ENCODE measurements at places on chromosomes 7 and 10. TPM values are rescaled to one million over a fixed set of nuclear protein-coding genes. Genes with fewer than 3 reads are reported as not detected.

GRB10 gene
- 3.7 TPM for total RNA-seq

C10orf67 gene
- 1.1 TPM for total RNA-seq

RAB19 gene
- 4.9 TPM for total RNA-seq

GALNT17 gene
- 0.30 TPM for total RNA-seq

ENTPD1 gene
- total RNA-seq = 0.23 TPM

CALML5 gene
- total RNA-seq = not detected

DKK1 gene
- 0.42 TPM for total RNA-seq

UPF2 gene
- 30.3 TPM for total RNA-seq

SLC29A4 gene
- 0.34 TPM for total RNA-seq

All from activated T-cell treated with anti-CD3 and anti-CD28 coated beads, Interleukin-2, amount 50 U/mL, for 4 hours (primary cell).